NCI-H1436 (cell line): ENCODE measurements at places on chromosomes 3 and 15.

DNA sequence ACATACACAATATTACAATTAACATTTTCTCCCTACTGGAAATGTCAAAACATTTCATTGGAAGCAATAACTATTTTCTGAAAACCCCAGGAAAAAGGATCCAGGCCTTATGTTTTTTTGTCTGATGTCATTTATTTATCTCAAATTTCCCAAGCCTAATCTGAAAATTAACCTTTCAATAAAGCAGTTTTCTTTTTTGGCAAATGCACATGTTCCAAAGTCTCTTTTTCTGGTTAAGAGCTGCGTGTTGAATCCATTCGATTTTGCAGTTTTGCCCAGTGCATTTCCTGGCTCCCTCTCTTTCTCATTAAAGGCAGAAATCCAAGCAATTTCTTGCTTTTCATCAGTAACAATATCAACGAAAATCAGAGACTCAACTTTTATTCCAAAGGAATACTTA is 222.3 kb downstream of the NR1D2 start:
- no peak for DNase-seq

DNA sequence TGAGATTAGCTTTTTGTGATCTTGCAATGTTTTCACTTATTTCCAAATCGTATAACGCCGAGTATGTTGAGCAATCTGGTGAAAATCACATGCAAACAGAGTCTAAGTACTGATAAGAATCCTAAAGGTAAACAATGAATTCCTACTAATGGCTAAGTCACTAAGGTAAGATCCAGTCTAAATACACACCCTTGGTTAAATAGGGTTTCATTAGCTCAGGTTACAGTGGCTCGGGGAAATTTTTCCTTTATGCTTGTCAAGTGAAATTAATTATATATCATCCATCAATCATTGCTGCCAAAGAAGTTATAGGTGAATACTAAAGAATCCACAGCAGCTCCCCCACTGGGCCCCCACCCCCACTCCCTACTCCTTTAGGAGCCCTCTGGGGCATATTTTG is 139.3 kb downstream of the SOX2 start:
- DNase-seq, result peak; percentile 39

GRCh38 chr3:14473411-14473891 is 66.7 kb downstream of the GRIP2 start:
- DNase-seq, result no peak

DNA sequence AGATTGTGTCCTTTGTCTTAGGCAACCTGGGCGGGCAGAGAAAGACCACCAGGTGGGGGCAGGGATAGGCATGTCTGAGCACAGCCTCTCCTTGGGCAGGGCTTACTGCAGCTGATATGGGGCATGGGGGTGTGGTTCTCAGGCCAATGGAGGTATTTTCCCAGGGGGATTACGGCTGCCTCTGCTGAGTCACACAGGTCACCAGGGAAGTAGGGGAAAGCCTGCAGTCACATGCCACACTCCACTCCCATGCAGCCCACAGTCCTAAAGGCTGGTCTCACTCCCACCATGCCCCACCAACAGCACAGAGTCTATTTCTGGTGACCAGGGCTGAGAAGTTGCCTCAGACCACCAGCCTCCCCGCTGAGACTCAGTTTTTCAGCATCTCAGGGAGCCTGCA is 466.4 kb downstream of the DIPK2A start:
- no peak for DNase-seq

DNA sequence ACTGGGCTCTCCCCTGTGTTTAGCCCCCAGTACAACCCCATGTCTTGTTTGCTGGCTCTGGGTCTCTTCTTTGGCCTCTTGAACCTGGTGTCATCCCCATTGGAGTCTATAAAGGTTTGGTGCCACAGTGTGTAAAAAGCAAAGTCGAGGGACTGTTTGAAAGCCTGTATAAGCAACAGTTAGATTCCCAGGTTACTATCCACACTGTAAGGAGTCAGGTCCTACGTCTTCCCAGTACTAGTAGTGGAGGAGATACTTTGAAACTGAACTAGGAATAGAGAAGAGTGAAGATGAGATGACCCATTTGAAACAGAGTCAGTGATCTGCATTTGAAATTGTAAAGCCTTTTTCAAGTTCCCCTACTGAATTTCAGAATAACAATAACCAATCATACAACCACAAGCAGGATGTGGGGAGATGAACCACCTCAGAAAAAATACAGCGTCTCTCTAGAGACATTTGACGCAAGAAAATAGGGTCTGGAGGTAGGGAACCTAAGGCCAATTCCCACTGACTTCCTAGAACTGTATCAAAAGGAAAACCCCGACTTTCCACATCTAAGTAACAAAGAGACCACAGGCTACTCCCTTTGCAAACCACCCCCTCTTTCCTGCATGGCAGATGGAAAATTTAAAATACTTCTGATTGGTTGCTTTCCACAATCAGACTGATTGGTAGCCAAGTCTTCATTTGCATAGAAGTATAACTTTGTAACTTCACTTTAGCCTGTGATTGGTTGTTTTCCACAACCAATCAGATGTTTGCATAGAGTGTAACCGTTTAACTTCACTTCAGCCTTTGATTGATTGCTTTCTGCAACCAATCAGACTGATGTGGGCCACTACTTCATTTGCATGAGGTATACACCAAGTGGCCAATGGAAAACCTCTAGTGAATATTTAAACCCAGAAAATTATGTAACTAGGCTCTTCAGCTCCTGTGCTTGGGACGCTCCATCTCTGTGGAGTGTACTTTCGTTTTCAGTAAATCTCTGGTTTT is 49.9 kb upstream of the NEDD4 start:
- no peak for DNase-seq

GRCh38 chr3:111212511-111212910 is 140.9 kb downstream of the NECTIN3 start:
- DNase-seq, result no peak

GRCh38 chr3:148227534-148227933 is 470.2 kb upstream of the AGTR1 start:
- DNase-seq, result no peak

DNA sequence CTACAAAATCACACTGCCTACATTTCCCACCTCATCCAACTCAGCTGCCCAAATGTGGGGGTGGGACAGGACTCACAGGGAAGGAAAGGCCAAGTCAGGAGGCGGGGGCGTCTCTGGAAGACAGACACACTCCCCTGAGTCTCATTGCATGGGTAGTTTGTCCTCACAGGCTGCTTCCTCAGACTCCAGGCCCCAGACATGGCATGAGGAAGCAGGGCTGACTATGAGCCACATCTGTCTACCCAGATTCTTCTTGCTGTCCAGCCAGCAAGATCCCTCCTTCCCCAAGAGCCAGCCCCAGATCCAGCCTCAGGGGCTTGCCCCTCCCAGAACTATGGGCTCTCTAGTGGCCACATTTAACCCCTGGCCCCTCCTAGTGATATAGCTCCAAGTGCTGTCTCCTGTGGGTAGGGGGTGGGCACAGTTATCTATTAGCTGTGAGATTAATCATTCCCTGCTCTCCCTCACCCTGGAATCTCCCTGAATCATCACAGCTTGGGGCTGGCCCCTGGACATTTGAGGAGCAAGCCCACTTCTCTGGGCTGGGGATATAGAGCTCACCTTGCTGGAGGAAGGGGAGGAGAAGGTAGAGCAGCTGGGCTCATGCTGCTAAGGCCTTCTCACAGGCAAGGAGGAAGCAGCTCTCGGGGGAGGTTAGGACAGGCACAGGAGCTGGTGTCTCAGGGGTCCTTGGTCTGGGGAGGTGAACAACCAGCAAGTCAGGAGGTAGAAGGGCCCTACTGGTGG is 2.1 kb upstream of the CCDC33 start:
- DNase-seq, result no peak

GRCh38 chr3:105826778-105827634 is 41.8 kb downstream of the CBLB start:
- DNase-seq, result no peak

GRCh38 chr15:92448370-92448769 is 54.7 kb downstream of the ST8SIA2 start:
- DNase-seq, result no peak
